Activated CD4-positive, alpha-beta T cell treated with anti-CD3 and anti-CD28 coated beads, Interleukin-2, amount 50 U/mL, for 48 hours (primary cell): ENCODE measurements at places on chromosomes 3 and 15.

DNA sequence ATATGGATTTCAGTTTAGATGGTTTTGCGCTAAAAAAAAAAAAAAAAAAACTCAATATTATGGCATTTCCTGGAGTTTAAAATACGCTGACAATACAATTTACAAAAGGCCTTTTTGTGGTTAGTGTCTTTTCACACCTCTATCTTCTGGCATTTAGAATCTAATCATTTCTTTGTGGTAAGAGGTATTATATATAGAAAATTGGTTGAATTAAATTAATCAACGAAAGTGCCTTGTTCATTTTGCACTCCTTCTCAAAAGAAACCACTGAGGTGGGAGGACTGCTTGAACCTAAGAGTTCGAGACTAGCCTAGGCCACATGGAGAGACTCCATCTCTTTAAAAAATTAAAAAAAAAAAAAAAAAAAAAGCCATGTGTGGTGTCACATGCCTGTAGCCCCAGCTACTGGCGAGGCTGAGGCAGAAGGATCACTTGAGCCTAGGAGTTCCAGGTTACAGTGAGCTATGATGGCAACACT, 90.0 kb upstream of the ICE2 start:
- no peak for DNase-seq

GRCh38 chr3:29333576-29333975, 52.7 kb downstream of the RBMS3 start:
- no peak for DNase-seq

GRCh38 chr3:38085943-38086324, 46.9 kb downstream of the DLEC1 start:
- no peak for DNase-seq

DNA sequence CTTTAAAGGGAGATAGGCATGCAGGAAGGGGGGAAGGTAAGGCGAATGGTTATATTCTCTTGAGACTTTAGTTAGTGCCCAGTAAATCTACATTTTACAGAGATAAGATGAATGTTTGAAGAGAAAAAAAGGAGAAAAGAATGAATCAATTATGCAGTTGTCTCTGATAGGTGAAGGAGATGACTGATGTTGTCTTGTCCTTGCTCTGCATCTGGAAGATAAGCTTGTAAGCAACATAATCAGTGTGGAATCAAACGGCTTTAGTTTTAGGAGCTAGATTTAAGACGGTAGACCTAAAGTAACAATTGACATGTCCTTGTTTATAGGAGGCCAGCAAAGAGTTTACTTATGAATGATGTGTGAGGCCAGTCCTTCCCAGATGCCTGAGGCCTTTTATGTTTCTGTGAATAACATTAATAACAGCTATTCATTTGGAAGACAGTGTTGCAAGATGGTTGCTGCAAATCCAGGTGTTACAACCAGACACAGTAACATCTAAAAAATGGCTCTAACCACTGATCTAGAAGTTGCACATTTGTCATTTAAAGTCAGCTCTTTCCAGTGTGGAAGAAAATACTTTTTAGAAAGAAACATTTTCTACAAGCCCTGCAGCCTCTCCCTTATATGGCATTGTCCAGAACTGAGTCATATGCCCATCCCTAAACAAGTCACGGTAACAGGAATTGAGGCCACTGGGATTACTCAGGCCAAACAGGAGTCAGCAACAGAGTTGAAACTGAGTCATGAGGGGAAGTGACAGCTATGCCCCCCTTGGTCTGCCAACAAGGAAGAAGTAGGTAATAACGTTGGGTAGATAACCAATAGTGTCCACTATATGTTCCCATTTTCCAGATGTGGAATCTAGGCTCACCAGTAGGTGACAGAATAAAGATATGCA, 77.5 kb upstream of the FBN1 start:
- DNase-seq: no peak

DNA sequence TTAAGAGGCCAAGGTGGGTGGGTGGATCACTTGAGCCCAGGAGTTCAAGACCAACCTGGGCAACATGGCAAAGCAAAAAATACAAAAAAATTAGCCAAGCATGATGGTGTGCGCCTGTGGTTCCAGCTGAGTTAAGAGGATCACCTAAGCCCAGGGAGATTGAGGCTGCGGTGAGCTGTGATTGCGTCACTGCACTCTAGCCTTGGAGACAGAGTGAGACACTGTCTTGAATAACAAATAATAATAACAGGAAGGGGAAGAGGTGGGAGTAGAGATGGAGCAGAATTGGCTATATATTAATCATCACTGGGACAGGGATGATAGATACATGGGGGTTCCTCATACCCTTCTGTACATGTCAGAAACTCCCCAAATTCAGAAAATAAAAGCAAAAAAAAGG, 23.8 kb upstream of the NMB start:
- DNase-seq: peak; percentile 51

DNA sequence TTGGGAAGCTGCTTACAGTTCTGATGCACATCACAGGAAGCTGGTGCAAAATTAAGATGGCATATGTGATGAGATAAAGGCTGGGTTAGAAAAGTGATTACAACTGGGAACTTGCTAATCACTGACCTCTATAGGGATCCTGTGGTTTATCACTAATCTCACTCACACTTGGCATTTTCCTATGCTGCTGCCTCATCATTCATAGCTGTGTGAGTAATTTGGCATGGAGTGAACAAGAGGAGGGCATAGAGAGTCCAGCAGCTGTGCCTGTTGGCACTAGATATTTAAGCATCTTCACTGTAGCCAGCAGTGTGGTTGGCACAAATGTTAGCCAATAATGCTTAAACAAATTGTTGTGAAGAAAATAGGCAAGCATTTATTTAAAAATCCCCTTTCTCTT, 217.7 kb upstream of the CGNL1 start:
- DNase-seq: no peak

GRCh38 chr3:108202834-108203233, 19.4 kb downstream of the IFT57 start:
- no peak for DNase-seq

DNA sequence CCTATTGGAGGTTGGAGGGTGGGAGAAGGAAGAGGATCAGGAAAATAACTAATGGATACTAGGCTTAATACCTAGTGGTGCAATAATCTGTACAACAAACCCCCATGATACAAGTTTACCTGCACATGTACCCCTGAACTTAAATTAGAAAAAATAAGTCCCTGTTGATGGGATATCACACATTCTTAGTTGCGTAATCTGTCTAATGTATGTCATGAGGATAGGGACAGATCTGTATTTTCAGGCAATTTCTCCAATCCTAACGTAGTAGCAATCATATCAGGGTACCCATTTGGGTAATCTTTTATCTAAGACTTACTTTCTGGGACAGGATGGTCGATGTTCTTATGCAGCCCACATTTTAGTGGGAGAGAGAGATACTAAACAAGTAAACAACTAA, 239.1 kb upstream of the AZI2 start:
- DNase-seq: no peak

DNA sequence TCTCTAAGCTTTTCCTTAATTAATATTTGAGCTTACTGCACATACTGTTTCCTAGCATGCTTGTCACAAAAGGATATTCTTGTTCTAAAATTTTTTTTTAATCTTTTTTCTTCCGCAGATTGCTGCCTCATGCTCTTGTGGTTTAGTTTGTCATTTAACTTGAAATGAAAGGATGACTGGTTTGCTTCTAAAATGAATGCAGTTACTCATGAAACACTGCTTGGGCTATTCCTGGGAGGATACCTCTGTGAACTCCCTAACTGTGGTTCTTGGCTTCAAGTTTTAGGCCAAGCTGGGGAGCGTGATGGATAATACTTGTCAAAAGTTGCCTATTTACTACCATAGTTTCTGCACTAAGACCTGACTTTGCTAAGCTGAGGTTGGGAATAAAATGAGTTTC, 64.0 kb downstream of the USP13 start:
- DNase-seq: no peak

DNA sequence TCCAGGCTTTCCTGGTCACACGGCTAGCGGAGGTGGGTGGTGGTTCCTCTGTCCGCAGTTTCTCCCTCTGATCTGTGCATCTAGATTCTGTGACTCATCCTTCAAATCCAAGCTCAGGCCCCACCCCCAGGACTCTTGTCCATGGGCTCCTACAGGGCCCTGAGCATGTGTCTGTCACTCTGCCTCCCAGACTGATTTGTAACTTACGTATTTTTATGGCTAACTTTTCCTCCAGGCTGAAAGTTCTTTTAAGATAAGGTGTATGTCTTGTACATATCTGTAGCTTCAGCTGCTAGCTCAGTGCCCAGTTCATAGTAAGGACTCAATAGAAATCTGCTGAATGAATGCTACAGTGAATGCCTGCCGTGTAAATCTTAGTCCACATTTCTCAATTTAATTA, 8.0 kb downstream of the ESYT3 start:
- DNase-seq: no peak

DNA sequence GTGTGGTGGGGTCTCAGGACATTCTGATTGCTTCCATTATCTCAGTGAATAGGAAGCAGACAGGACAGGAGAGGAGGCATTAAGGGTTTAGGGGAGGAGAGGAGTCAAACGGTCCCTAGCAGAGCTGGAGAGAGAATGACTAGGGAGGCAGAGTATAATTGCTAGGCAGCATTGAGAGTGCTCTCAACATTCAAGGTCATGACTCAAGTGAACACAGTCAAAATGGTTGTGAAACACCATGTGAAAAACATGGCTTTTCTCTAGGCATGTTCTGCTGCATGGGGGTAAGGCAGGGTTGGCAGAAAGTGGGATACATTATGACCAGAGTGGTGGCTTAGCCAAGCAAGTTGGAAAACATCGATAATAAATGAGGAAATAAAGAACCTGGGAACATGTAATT, 19.5 kb upstream of the HRH1 start:
- DNase-seq: no peak

DNA sequence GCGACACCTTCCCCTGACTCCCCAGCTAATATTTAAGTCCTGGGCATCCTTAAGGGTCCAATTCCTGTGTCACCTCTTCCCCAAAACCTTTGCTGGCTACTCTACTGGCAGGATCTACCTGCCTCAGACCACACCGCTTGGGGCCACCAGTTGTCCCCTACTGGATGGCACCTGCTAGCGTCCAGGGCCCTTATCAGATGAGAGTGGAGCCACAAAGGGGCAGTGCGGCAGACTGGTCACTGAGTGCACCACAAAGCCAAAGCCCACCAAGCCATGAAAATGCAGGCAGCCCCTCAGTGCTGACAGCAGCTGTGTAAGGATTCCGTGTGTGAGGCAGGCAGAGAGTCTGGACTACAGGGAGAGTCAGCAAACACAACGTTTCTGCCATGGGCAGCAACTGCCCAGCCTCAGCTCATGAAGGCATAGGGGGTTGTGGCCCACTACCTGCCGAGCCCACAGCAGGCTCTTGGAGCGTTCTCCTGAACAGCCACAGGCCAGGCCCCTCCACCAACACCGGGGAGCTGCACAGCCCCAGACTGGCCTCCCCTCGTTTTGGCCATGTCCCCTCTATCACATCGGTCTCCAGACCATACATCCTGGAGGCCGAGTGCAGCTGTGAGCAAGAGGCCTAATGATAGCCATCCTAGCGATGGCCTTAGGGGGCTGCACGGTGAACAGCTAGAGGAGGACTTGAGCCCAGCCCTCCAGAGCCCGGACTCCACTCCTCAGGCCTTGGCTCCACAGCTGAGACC, 32.3 kb downstream of the ALDH1L1 start:
- no peak for DNase-seq

GRCh38 chr15:82730022-82730530, 20.4 kb upstream of the AP3B2 start:
- no peak for DNase-seq

GRCh38 chr3:16181361-16181760, 6.9 kb downstream of the GALNT15 start:
- no peak for DNase-seq

DNA sequence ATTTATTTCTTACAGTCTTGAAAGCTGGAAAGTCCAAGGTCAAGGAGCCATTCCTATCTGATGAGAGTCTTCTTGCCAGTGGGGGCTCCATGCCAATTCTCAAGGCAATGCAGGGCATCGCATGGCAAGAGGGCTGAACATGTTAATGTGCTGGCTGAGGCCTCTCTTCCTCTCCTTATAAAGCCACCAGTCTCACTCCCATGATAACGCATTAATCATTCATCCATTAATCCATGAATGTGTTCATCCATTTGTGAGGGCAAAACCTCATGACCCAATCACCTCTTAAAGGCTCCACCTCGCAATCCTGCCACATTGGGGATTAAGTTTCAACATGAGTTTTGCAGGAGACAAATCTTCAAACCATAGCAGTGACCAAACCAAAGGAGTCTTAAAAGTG, 118.3 kb downstream of the PROS1 start:
- DNase-seq: no peak

GRCh38 chr15:81256916-81257315, 60.2 kb downstream of the IL16 start:
- no peak for DNase-seq
